ENCODE measurements at places on chromosomes 7 and 10.

- DNase-seq = no peak
These were observed 743 bp upstream of the ZCCHC24 start for GRCh38 chr10:79445977-79446757.

DNA sequence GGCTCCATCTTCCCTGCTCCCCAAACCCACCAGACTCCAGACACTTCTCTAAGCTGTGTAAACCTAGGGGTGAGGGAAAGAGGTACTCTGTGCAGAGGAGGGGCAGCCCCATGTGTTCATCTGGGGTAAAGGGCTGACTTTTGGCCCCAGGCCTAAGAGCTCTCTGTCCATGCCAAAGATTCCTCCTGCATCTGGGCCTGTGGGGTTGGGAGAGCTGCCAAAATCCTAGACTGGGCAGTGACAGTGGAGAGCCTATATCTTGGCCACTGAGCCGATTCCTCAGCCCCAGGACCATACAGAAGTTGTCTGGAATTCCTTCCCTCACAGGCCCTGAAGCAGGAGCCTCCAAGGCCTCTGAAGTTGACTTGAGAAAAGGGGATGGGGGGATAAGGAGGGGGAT is 25.3 kb upstream of the LEP start:
- DNase-seq = no peak

- no peak for DNase-seq
These were observed 70.1 kb downstream of the ELFN1 start for GRCh38 chr7:1740214-1740613.

DNA sequence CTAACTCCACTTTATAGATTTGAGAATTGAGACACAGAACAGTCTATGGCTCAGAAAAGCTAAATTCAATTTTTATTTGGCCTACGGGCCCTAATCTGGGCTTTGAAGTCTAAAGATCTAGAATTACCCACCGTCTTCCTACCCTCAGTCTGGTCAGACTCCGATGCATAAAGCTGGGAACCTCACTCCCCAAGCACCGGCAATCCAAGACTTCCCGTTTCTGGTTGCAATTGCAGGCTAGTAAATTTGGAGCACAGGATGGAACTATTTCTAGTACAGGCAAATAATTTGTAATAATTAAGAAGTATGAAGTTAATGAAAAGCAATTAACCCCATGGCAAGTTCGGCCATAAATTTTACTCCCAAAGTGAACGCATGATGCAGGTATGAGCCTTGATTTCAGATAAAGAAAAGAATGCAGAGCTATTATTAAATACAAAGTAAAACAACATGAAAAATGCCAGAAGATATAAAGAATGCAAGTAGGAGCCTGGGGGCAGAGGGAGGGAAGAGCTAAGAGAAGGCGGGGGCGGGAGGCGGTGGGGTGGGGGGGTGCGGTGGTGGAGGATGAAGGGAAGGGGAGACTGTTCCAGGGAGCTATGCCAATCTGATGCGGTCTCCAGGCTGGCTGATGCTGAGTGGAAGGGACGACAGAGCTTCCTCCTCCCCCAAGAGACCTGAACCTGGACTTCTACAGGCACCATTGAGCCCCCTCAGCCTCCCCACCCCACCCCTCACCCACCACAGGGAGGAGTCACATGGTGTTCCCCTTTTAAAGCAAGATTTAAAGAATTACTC is 45.1 kb downstream of the BPGM start:
- no peak for DNase-seq

DNA sequence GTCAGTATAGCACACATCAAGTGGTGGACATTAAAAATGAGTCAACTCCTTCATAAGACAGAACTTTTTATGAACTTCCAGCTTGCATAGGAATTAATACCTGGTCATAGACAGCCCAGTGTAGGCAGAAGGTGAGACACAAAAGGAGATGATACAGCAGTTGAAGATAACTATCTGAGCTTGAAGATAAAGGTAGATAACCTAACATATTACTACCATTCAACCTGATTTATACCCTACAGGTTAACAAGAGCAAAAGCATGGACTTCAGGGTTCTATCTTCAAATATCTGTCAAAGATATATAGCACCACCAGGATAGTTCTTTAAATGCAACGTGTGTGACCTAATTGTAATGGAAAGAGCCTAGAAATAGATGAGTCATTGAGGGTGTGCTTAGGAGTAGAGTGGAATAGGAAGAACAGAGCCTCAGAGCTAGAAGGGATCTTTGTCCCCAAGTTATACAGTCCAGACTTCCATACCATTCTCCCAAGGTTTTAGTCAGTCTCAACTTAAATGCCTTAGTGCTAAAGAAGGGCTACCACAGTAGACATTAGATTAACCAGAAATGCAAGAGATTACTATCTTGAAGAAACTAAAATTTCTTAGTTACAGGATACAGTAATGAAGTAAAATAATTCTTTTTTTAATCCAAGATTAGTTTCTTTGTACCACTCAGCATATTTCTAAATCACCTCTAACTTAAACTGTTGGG is 9.2 kb downstream of the ZNF800 start:
- DNase-seq = no peak

- no peak for DNase-seq
These were observed 1.5 kb upstream of the C10orf95 start for GRCh38 chr10:102452672-102453340.

DNA sequence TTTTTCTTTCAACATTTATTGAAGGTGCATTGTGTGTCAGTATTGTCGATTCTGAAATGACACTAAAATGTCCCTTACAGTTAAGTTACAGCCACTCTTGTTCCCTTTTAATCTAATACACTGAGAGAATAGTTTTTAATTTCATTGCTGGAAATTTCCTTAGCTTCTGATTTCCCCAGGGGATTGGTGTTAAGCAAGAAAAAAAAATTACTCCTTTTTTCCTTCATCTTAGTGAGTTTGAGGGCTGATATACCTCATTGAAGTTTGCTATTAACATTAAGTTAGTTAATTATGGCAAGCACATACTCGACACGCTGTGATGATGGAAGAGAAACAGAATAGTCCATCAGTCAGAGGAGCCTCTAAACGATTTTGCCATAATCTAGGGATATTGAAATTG is 57.0 kb upstream of the EXOC4 start:
- no peak for DNase-seq

GRCh38 chr10:93947055-93947454 is 46.7 kb upstream of the PLCE1 start:
- DNase-seq = no peak

- DNase-seq = no peak
These were observed 7.0 kb downstream of the ALOX5 start for GRCh38 chr10:45380903-45381620.

- no peak for DNase-seq
These were observed 39.6 kb downstream of the DYNC1I1 start for GRCh38 chr7:95811846-95812445.

DNA sequence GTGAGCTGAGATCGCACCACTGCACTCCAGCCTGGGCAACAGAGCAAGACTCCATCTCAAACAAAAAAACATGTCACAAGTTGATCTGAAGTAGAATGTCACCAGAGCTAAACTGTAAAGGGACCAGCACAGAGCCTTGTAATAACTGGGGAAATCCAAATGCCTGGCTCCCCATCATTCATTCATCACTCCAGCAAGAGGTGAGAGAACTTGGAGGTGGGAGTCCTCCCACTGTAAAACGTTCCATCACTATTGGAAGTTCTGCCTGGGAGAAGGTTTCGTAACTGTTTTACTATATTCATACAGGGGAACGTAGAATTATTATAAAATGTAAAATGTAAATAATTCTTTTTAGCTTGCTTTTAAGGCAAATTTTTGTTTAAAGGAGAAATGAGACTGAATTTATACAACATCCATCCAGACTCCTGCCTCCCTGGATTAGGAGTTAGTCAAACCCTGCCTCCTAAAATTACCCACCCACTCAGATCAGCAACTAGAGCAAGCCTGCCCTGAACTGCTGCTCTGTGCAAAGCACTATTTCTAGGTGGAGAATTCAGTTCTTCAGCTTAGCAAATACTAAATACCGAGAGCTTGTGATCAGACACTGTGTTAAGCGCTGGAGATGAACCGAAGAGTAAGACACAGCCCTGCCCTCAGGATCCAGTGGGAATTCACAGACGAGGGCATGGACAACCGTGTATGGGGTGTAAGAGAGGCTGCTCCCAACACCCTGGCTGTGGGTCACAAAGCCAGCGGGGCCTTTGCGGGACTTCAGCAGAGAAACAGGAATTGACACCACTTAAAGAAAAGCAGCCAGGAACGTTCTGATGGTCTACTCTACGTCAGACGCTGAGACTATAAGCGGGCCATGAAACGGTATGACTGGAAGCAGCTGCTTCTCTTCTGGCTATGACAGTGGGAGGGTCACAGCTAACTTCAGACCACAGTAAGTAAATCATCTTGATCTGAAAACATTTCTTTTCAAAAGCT is 208.3 kb downstream of the ZMYND11 start:
- DNase-seq = no peak

DNA sequence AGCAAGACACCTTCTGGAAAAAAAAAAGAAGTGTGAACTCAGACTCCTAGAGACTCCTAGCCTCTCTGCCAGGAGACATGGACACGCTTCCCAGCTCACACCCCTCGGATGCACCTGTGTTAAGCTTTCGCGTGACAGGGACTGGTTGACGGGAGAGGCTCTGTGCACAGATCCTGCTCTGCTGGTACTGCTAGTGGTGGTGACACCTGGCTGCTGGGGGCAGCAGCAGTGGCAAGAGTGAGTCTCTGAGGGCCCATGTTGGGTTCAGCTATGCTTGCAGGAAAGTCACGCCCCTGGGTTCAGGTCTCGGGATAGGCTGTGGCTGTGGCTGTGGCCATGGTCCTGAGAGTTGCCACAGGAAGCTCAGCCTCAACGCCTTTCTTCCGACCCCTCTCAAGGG is 81.1 kb downstream of the XRCC2 start:
- no peak for DNase-seq

GRCh38 chr7:92359801-92360200 is 87.5 kb upstream of the GATAD1 start:
- no peak for DNase-seq

GRCh38 chr10:28382525-28383269 is 79.8 kb upstream of the MPP7 start:
- DNase-seq = no peak

- no peak for DNase-seq
These were observed 89.2 kb upstream of the JAZF1 start for GRCh38 chr7:28269700-28270361.

GRCh38 chr7:108525327-108525984 is 479 bp downstream of the PNPLA8 start:
- peak; percentile 75 for DNase-seq

GRCh38 chr10:132383101-132383500 is 13.9 kb upstream of the PWWP2B start:
- no peak for DNase-seq

DNA sequence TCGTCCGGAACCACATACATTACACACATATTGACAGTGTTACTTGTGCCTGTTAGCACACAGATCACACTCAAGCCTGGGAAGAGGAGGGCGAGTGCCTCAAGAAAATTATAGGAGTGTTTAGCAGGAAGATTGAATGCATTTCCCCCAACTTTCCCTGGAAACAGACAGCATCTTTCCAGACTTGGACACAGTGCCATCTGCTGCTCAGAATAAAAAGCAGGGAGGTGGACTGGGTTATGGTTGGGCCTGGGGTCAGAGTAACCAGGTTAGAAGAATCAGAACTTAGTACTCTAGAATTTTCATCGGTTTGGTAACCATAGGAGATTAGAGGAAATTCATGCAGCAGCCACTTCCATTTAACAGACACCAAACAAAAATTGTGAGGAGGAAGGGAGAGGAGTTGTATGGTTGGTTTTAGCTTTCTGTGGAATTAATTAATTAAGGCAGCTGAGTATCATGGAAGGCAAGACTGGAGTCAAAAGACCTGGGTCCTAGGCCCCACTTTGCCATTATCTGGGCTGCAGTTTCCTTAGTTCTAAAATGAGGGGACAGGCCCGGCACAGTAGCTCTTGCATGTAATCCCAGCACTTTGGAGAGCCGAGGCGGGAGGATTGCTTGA is 43.4 kb upstream of the OPTN start:
- no peak for DNase-seq

GRCh38 chr10:77979221-77979620 is 50.1 kb downstream of the POLR3A start:
- DNase-seq = no peak

GRCh38 chr10:109418795-109419194 is 504.5 kb downstream of the XPNPEP1 start:
- DNase-seq = no peak

GRCh38 chr7:158281441-158281840 is 306.2 kb downstream of the PTPRN2 start:
- DNase-seq = no peak
